ENCODE measurements at places on chromosomes 12 and 14.

GRCh38 chr12:2841056-2841650, 6.3 kb upstream of the NRIP2 start:
- peak; percentile 41 for DNase-seq

DNA sequence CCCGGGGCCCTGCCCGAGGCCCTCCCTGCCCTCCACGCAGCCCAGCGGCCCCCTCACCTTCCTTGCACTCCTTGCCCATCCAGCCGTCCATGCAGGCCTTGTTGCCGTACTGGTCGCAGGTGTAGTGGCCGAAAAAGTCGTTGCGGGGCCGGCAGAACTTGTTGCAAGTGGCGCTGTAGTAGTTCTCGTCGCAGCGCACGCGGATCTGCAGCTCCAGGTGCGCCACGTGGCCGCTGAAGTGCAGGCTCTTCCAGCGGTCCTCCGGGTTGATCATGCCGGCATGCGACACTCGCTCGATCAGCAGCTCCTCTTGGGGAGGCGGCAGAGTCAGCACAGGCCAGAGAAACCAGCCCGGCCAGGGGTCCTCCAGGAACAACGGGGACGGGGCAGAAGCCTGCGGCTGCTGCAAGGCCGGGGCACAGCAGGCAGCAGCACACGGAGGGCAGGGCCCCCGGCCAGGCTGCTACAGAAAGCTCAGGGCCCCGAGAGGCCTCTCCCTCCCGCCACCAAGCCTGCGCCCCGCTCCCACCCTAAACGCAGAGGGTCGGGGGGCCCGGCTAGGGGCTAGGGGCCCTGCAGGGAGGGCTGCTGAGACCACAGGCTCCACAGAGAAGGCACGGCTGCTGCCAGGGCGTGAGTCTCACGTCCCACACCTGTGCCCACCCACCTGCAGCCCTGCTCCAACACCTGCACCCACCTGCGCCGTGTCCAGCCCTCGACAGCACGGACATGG, 12.7 kb downstream of the JAG2 start:
- DNase-seq: no peak

- no peak for DNase-seq
Measured at GRCh38 chr12:106584104-106585064, 1.6 kb downstream of the RFX4 start.

- DNase-seq: no peak
Measured at GRCh38 chr12:49959685-49960473, 1.8 kb upstream of the AQP5 start.

Measured in hematopoietic multipotent progenitor cell treated with erythropoietin and hydrocortisone succinate and interleukin-3 and kit ligand, for 15 days (in vitro differentiated cells).